ENCODE measurements at places on chromosomes 12 and 14.

DNA sequence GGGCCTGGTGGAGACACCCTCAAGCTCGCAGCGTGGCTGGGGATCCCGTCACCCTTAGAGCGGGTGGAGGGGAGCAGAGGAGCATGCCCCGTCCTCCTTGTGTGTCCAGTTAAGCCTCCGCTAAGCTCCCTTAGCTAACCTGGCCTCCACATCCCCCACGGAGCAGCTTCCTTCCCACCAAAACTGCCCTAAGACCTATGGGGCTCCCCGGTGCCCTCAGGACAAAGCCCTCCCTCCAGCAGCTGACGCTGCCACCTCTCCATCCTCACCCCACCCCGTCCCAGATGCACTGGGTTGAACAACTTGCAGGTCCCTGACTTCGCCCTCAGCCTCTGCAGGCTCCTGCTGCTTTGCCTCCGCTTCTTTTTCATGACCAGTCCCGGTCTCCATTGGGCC is 4.0 kb downstream of the AHNAK2 start:
- DNase-seq = no peak

DNA sequence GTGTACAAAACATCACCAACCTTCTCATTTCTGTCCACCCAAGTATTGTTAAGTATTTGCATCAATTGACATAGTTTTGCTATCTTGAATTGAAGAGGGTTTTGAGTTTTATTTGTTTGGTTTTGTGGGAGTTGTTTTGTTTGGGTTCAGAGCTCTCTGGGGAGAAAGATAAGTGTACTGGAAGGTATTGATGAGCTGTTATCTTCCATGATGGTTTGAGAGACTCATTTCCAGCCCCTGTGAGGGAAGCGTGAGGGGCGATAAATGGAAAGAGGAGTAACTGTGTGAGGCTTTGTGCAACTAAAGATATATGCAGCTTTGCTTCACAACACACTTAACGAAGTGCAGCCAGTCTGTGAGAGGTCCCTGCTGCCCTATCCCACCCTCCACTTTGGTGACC is 15.7 kb upstream of the CIPC start:
- no peak for DNase-seq

DNA sequence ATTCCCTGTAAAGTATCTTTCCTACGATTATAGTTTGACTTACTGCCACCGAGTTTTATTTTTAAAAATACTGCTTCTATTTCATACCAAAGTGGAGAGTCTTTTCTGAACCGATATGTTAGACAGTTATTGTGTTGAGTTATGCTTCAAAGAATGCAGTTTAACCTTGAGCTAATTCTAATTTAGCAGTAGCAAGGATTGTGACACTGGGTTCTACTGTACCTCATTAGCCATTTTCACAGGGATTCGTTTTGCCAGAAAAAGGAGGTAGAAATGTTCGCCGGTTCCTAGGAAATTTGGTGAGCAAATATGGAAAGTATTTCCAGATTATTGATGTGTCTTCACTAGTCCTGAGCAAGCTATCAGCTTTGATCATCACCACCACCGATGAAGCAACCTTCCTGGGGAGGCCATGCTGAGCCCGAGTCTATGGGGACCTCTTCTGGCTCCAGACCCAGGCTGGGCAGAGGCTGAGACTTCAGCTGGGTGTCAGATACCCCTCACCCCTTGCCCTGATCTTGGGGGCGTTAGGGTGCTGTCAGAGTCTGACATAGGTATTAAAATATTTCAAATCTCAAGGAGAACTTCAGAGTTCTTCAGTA is 13.6 kb downstream of the GLRX5 start:
- no peak for DNase-seq

DNA sequence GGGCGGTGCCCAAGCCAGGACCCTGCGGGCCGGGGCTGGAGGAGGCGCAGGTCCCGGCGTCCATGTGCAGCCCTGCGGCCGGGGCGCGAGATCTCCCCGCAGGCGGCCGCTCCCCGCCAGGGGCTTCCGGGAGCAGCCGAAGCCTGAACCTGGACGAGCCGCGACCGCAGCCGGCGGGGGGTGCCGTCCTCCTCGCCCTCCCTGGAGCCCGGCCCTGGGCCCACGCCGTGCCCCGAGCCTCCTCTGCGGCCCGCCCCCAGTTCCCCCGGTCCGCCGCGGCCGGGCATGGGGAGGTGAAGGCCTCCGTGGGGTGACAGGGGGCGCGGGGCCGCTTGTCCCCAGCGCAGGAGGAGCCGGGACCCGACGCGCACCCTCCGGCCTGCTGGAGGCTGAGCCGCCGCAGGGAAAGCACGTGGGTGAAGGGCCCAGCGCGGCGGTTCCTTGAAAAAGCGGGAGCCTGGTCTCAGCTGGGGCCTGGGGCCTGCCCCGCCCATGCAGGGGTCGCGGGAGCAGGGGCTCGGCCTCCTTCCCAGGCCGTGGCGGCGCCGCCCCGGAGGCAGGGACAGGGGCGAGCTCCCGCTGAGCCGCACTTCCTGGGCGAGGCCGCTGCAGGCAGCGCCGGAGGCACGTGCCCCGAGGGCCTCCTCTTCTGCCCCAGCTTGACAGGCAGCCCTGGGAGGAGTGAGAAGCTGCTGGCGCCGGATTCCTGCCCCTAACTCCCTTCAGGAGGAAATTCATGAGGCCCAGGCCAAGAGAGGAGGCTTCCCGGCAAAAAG is 55.6 kb upstream of the PPP2R5C start:
- DNase-seq = no peak

DNA sequence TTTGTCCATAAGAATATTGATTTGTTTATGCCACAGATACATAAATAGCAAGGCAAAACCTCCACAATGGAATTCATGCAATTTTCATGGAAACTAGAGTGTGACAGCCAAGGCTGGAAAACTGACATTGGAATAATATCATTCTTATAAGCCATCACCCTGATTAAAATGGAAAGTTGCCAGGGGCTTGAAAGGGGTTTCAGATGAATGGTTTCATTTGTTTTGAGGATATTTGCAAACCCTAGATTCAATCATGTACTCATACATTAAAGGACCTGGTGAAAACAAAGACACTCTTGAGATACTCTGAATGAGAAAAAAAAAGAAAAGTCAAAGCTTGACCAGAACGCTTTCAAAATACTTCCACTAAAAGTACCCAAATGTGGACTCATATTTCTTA is 205.7 kb downstream of the DIO2 start:
- no peak for DNase-seq

- no peak for DNase-seq
Measured at GRCh38 chr12:15899282-15899870, 11.8 kb upstream of the DERA start.

DNA sequence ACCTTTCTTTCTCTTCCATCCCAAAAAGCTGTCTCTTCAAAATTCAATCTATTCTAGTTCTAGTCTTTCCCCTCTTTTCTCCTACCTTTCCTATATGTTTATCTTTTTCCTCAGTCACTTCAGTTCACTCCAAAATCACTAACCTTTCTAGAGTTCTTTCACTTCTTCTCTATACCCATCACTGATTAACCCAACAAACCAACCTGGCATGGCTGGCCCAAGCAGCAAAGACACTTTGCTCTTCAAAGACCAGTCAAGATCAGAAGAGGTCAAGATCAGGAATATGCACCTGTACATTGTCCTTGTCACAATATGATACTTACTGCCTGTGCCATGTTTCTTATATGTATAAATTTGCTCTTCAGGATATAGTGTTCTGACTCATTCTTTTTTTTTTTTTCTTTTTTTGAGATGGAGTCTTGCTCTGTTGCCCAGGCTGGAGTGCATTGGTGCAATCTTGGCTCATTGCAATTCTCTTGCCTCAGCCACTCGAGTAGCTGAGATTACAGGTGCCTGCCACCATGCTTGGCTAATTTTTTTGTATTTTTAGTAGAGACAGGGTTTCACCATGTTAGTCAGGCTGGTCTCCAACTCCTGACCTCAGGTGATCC is 112.9 kb downstream of the C12orf42 start:
- DNase-seq = no peak

GRCh38 chr12:58249610-58250009 is 308.2 kb downstream of the ATP23 start:
- no peak for DNase-seq

DNA sequence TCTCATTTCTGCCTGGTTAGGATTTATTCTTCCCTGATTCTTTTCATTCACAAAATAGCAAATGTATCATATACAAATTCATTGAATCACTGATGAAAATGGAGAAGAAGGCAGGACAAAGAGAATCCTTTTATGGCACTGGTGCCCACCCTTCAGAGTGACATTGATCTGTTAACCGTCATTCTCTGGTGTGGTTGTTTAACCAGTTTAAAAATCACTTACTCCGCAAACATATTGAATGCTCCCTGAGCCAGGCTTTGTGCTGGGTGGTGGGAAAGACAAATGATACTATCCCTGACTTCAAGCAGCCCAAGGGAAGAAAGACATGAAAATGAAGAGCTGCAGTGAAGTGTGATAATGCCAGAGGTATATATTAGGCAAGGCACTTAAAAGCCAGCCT is 187.5 kb upstream of the SLC38A2 start:
- no peak for DNase-seq

All from iPS DF 19.7 (cell line).